ENCODE measurements at places on chromosomes 2 and 18.

GRCh38 chr2:129734343-129735034 is 245.0 kb upstream of the RAB6C start:
- no peak for DNase-seq

GRCh38 chr2:157056200-157056676 is 201.3 kb upstream of the GALNT5 start:
- DNase-seq: no peak

- DNase-seq: no peak
Measured at GRCh38 chr2:178345951-178346350, 105.0 kb downstream of the PRKRA start.

GRCh38 chr2:240183006-240183874 is 42.8 kb upstream of the OTOS start:
- DNase-seq: no peak

- DNase-seq: no peak
Measured at GRCh38 chr2:95044601-95045000, 19.1 kb downstream of the MAL start.

DNA sequence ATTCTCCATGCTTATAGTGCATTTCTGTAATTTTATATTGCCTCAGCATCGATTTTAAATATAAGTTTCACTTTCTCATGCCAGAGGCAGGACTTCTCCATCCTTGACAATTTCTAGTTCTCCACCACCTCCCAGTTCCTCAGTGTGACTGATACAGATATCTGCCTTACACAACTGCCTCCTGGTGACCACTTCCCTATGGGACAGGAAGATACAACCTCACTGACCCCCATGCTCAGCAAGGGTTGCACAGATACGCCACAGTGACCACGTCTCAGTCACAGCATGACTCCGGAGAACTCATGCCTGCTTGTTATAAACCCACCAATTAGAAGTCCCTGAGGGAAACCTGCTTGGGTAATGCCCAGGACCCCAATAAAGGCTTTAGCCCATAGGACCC is 284.0 kb upstream of the MC4R start:
- DNase-seq: no peak

DNA sequence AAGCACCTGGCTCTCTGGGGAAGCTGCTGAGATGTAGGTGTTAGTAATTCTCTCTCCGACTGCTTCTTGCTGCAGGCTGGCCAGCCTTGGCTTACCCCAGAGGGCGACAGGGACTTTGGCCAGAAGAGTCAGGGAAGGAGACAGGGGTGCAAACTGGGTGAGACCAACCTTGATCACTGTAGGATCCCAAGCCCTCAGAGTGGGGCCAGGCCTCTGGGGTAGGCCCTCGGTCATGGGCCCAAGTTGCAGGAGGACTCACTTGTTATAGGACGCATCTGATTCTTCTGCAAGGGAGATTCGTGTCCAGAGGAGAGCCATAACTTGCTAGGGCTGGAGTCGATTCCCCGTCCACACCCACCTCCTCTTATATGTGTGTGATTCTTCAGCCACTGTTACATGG is 111.7 kb upstream of the SIX3 start:
- DNase-seq: no peak

- DNase-seq: no peak
Measured at GRCh38 chr2:44246840-44247369, 28.4 kb upstream of the SLC3A1 start.

DNA sequence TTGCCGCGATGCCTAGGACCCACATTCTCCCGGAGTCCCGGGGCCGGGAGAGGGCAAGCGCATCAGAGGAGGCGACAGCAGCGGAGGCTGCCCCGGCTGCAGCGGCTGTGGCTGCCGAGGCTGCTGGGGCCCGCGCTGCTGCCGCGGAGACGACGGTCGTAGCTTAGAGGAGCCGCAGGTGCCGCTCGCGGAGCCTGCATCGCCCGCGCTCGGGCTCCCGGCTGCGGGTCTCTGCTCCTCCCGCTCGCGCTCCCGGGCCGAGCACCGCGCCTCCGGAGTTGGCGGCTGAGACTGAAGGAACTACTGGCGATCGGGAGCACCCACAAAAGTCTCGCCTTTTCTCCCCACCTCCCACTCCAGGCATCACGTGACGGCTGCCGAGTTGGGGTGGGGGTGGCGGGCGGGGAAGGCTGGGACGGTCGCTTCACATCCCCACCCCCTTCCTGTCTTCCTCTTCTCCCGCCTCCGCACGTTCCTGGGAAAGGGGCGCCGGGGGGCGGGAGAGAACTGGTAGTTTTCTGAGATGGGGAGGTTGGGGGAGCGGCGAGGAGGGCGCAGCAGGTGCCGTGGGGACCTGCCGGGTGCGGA is at the start of gene LYPD1:
LYPD1 (minus strand) TSS at position 298 of the 588 bp plus-strand sequence; CDS start at position 25, 273 bp downstream.
- peak; percentile 13 for DNase-seq

GRCh38 chr2:15563227-15564100 is 2.3 kb upstream of the NBAS start:
- no peak for DNase-seq

DNA sequence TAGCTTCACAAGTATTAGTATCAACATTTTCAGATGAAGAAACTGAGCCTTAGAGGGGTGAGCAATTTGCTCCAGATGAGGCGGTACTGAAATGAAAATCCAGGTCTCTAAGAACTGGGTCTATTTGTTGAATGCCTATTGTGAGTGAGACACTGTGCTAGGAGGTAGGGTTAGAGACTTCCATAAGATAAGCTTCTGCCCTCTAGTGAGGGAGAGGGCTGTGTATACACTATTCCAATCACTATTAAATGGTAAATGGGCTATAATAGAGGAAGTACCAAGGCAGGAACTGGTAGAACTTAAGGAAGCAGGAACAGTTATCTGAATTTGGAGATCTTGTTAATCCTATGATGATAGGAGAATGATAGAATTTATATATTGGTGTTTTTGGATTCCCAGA is 23.6 kb upstream of the GLS start:
- no peak for DNase-seq

DNA sequence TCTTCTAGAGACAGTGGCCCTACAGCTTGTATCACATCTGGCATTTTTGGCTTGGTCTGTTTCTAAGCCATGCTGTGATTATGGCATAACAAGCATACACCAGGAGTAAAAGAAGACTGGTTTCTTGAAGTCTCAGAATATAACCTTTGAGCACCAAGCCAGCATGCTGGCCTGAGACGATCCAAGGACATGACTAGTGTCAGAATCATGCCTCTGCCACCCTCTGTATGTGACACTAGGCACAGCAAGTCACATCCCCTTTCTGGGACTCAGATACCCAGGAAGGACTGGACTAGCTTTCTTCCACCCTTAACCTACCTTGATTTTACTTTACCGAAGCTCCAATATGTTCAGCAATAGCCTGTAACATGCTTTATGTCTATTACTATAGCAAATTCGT is 345.5 kb downstream of the SETBP1 start:
- no peak for DNase-seq

DNA sequence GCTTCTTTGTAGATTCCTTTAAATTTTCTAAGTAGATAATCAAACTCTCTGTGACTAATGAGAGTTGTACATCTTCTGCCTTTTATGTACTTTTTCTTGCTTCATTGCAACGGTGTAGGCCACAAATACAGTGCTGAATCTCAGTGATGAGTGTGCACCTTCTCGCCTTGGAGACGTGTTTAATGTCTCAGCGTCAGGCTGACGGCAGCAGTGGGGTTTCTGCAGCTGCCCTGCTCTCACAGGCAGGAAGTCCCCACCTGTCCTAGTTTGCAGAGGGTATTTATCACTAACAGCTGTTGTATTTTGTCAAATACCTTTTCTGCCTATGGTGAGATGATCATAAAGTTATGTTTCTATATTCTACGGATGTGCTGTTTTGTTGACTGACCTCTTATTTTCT is 13.3 kb downstream of the AGXT start:
- DNase-seq: peak; percentile 39

- no peak for DNase-seq
Measured at GRCh38 chr18:69128566-69128965, 272.1 kb upstream of the DOK6 start.

- DNase-seq: no peak
Measured at GRCh38 chr18:8045884-8046281, 478.8 kb downstream of the PTPRM start.

DNA sequence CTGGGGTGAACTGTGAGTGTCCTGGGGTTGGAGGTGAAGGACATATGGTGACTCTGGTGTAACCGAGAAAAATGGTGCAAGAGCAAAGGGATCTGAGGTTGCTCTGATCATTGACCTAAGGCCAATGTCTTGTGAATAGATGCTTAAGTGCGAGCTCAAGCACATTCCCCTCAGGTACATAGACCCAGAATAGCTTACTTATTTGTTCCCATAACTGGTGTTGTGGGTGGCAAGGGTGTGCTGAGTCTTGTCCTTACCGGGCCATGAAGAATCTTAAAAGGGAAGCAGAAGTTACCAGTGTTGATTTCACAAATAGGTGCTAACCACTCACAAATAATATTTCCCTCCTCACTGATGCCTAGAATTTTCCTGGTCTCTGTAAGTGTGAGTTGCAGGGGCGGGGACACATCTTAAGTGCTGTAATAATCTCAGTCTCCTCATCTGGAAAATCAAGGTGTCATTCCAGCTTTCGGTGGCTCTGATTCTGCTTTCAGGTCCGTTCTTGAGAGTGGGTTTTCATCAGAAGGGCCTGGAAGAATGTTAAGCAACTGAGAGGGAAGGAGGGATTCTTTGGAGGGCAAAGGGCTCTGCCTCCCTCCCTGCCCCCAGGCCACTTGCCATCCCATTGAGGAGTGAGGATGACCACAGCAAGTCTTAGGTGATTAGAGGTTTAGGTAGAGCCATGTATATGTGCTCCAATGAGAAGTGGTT is 54.9 kb downstream of the LIPG start:
- no peak for DNase-seq

DNA sequence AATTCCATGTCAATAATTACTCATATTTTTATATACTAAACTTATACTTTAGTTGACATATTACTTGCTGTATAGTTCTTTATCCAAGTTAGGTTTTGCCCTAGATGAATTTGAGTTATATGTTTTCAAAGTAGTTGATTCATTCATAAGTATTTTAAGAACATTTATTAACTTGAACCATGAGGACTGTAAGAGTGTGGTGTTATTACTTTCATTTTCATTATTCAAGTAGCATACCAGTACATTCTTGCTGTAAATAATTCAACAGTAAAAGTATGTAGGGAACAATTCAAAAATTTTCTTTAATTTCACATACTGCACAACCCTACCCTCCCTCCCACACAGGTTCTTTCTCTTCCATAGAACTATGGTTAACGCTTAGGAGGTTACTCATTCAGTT is 75.4 kb downstream of the ANKRD12 start:
- DNase-seq: no peak

GRCh38 chr18:78448106-78448505 is 531.5 kb upstream of the SALL3 start:
- DNase-seq: no peak

- no peak for DNase-seq
Measured at GRCh38 chr2:77520641-77521547, 1.3 kb downstream of the LRRTM4 start.

- no peak for DNase-seq
Measured at GRCh38 chr2:96140941-96141623, 2.8 kb upstream of the ASTL start.

DNA sequence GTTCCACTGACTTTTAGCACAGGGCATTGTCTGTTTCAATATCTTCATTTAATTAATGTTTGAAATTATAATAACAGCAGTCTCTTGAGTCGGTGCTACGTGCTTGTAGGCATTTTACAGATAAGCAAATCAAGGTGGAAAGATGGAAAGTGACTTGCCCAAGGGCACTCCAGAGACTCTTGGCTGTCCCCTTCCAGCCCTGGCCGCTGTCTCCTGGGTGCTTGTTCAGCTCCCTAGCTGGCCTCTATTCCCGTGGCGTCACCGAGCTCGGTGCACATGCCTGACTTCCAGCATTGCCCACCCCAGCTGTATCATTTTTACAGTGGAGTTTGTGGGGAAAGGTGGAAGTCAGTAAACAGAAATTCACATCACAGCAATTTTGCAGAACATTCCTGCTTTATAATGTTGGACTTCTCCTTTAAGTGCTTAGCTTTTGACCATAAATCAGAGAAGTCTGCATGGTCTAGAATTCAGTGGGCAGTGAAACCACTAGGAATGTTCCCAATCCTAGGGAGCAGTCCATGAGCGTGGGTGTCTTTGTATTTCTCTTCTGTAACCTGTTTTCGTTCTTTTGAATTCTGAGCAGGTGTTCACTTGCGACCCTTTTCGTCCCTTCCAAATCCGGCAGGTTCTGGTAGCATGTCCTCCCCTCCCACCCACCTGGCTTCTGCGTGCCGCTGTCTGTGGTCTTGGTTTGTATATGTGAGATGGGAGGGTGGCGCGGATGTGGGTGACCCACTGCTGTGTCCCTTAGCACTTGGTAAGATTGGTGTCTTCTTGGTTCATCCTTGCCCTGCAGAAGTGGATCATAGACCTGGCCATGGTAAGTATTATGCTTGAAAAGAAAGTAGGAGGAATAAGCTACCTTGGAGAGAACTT is 8.4 kb downstream of the SLC66A3 start:
- DNase-seq: no peak

GRCh38 chr2:51528156-51528555 is 496.2 kb upstream of the NRXN1 start:
- no peak for DNase-seq

DNA sequence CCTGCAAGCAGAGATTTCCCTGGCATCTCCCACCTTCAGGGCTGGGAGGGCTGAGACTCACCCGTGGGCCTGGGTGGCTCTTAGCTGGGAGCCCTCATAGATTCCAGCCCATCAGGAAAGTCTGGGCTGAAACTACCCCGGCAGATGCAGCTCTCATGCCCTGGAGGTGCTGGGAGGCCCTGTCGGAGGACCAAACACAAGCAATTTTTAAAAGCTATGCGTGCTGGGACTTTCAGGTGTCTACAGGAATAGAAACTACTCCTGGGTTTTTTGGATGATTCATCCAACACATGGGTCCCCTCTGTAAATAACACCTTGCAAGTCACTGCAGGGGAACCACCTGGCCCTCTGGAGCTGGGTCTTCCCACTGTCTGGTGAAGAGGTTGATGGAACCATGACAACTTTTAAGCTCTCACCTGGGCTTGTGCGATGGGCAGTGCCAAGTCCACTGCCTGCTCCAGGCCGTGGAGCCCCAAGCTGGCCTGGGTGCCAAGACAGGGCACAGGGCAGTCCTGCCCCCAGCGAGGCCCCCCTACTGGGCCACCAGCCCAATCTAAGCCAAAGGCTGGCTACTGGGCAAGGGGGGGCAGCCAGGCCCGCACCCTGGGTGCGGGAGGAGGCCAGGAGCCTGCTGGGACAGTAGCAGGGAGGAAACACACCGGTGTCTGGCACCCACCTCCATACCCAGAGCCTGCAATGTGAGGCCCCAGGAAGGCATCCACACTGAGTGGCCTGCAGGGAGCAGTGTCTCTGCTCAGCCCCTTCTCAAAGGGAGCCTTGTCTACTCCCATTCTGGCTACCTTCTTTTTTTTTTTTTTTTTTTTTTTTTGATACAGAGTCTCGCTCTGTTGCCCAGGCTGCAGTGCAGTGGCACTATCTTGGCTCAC is 1.1 kb upstream of the GPR55 start:
- DNase-seq: no peak

DNA sequence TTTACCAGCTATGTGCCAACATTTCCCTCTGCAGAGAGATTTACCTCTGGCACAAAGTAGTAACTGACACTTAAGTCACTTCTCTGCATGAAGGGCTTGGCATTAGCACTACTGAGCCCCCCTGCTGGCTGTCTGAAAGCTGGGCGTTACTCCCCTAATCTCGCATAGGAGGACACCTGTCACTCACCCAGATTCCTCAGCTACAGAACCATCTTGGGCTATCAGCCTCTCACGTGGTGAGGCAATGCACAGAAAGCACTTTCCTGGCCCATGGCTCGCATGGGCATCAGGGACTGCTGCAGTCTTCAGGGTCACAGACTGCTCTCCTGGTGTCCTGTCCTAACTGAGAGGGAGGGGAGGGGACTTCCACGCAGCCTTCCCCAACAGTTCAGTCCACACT is 12.0 kb downstream of the SERPINE2 start:
- DNase-seq: no peak
